ENCODE measurements at places on chromosomes 7 and 10. TPM values are rescaled to one million over a fixed set of nuclear protein-coding genes. Genes with fewer than 3 reads are reported as not detected.

RHBDD2 gene
- 39.5 TPM for total RNA-seq

SPDYE3 gene
- not detected for total RNA-seq

ABCB4 gene
- total RNA-seq, result 15.0 TPM

CLCN1 gene
- total RNA-seq, result not detected

TAS2R41 gene
- not detected for total RNA-seq

IFIT5 gene
- total RNA-seq, result 32.5 TPM

GET4 gene
- total RNA-seq, result 35.4 TPM

TBL2 gene
- 63.8 TPM for total RNA-seq

RBP3 gene
- not detected for total RNA-seq

EPHA1 gene
- not detected for total RNA-seq
